ENCODE measurements at places on chromosomes 3 and 15.

- DNase-seq = no peak
These were observed 49.8 kb downstream of the NIPA2 start for GRCh38 chr15:22888120-22888859.

DNA sequence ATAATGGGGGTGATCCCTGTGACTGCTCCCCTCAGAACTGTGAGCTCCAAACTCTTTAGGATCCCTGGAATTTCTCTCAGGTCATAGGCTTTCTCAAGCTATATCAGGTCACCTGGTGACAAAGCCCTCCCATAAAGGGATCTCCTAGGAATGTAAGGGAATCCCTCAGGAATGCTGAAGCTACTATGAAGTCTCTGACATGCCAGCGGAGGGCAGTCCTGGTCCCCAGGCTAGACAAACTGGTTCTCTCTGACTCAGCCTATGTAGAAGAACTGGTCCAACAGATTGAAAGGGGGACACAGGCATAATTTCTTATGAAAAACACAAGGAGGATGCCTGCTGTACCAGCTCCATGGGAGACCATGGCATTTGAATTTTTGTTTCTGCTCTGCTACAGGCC, 6.7 kb downstream of the LPCAT4 start:
- DNase-seq = no peak

GRCh38 chr3:140015741-140016140, 80.8 kb downstream of the CLSTN2 start:
- no peak for DNase-seq

DNA sequence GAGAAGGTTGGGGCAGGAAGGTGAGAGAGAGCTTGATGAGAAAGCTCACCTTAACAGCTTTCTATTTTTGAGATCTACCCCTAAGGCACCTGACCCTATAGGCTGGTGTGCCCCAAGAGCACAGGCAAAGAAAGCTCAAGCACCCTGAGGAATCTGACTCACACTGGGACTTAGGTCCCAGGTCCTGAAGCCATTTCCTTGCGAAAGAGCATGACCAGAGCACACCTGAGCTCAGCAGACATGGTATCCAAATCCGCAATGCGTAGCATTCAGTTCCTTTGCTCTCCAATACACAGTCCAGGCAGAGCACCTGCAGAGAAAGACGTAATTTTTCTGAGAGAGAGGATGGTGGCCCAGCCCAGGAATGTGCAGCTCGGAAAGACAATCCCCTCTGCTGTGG, 112.1 kb upstream of the LPP start:
- DNase-seq = no peak

GRCh38 chr15:67089217-67090193, 24.1 kb downstream of the SMAD3 start:
- no peak for DNase-seq

GRCh38 chr3:146921693-146922092, 316.5 kb upstream of the PLSCR5 start:
- DNase-seq = no peak

DNA sequence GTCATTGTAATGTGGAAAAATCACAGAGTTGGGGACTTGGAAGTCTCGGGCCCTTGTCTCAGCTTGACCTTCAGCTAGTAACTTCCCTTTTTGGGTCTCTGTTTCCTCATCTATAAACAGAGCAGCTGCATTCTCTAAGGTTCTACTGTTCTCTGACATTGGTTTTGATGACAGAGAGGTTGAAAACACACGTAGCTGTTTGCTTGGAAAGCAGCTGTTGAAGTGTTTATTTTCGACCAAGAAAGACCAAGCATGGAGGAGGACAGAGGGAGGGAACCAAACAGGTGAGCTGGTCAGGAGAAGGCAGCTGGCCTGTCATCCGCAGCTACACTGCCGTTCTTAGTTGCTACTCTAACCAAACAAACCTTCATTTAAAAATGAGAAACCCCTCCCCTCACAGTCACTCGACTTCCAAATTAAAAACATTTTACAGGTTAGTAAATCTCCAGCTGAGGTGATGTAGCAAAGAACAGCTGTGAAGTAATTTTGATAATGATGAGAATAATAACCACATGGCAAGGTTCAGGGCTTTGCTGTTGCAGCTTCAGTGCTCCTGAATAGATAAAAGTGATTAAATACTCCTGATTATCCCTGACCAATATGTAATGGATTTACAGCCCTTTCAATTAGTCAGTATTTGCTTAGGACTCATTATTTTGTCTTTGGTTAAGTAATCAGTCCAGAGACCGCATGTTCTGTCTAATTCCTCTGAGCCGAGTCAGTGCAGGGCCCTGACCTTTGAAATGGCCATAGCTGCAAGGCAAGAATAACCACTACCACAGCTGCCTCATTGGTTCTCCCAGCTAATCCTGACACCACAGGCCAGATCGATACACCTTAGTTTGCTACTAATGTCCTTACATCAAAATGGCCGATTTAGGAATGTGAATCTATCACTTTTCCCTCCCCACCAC, 65.3 kb downstream of the MEIS2 start:
- DNase-seq = no peak
